ENCODE measurements at places on chromosomes 16 and 17.

GRCh38 chr17:43661699-43662412, at the start of gene MEOX1:
TSS of gene MEOX1 (minus strand) at chr17:43661922. CDS start at chr17:43661534, 388 bp downstream.
- DNase-seq = peak; percentile 79

GRCh38 chr16:87046235-87046634, 271.0 kb downstream of the C16orf95 start:
- DNase-seq = no peak

DNA sequence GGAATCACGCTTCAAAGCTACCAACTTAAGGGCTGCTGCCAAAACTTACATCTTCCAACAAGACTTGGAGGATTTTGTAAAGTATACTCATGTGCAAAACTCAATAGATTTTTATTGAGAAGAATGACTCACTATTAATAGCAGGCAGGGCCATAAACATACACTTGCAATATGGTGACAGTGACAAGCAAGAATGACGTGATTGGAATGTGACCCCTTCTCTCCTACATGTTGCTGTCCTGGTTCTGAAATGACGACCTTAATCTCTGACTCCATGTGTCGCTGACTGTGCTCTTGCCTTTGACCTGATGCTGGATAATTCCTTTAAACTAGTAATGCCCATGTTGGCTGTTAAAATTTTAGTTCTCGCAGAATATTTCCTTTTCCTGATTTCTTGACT, 174.5 kb downstream of the PARN start:
- DNase-seq = peak; percentile 57

GRCh38 chr17:77393274-77393600, 252.5 kb downstream of the SEC14L1 start:
- DNase-seq = no peak

GRCh38 chr16:29984137-29984763, 10.6 kb downstream of the TAOK2 start:
- no peak for DNase-seq

DNA sequence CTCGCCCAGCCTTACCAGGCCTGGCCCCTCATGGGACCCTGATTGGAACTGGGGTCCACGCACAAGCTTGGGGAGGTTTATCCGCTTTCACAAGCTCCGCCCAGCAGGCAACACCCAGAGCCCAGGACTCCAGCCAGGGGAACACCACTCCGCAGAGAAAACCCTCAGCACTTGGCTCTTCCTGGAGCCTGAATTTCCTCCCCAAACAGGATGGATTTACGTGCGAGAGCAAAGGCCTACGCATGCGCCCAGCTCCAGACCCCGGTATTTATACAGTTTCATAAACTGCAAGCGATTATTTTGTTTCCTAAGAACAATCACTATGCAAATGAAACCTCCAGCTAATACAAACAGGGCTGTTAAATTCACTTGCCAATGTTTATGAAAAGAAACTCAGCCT, 22.8 kb downstream of the ZNF423 start:
- DNase-seq = no peak

DNA sequence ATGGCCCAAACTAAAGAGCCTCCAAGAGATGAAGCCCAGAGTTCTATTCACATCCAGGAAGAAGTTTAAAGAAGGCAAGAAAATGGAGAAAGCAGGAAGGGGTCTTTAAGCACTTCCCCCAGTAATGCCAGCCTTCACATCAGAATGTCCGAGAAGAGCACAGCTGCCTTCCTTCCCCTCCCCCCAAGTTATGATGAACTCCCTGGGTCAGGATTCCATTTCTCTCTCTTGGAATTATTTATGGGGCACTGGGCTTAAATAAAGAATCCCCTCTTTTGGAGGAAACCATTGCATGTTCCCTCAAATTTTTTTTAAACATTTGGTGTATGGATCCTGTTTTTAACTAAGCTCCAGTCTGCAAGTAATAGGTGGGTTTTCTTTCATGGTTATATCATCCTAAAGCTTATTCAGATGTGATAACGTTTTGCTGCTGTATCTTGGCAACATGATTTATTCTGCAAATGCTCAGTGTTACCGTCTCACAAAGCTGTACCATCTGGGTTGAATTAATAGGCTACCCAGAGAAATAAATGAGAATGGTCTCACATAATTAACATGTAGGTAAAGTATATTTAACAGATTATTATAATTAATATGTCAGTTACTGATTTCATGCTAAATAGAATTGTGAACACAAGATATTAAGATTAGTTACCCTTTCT, 160.9 kb upstream of the TOX3 start:
- no peak for DNase-seq

- no peak for DNase-seq
Observed at GRCh38 chr16:86255966-86256365, 254.4 kb upstream of the FOXF1 start.

- no peak for DNase-seq
Observed at GRCh38 chr16:49855822-49856671, at the start of gene ZNF423. TSS of gene ZNF423 (minus strand) at chr16:49856112. CDS start at chr16:49855774, 338 bp downstream.

- peak; percentile 29 for DNase-seq
Observed at GRCh38 chr16:31301708-31302400, 42.1 kb downstream of the ITGAM start.

GRCh38 chr17:66577041-66577440, 257.9 kb upstream of the CACNG5 start:
- DNase-seq = no peak

DNA sequence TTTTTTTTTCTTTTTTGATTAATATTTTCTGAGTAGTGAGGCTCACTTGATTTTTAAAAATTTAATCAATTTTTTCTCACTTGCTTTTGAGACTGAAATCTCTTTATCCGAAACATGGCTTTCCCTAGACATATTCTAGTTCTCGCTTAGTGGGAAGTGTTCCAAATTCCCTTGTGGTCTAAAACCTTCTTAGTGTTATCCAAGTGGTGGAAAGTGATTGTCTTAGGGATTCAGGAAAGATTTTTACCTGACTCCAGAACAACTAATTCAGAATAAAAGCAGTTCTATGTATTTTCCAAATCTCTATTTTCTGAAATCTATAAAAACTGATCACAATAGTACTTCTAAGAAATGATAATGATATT, 178.8 kb downstream of the MAP2K6 start:
- no peak for DNase-seq

DNA sequence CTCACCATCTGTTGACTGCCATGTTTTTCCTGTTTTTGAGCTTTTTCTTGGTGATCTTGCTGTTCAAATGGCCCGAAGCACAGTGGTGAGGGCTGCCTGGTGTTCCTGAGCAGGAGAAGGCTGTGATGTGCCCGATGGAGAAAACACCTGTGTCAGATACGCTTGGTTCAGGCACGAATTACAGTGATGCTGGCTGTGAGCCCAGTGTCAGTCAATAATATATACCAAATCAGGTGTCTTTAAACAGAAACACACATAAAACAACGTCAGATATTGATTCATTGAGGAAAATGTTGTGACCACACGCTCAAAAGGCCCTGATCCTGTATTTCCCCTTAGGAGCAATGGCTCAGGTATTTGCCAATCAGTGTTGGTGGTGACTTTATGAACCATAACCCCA, 111.7 kb downstream of the SDR42E1 start:
- no peak for DNase-seq

DNA sequence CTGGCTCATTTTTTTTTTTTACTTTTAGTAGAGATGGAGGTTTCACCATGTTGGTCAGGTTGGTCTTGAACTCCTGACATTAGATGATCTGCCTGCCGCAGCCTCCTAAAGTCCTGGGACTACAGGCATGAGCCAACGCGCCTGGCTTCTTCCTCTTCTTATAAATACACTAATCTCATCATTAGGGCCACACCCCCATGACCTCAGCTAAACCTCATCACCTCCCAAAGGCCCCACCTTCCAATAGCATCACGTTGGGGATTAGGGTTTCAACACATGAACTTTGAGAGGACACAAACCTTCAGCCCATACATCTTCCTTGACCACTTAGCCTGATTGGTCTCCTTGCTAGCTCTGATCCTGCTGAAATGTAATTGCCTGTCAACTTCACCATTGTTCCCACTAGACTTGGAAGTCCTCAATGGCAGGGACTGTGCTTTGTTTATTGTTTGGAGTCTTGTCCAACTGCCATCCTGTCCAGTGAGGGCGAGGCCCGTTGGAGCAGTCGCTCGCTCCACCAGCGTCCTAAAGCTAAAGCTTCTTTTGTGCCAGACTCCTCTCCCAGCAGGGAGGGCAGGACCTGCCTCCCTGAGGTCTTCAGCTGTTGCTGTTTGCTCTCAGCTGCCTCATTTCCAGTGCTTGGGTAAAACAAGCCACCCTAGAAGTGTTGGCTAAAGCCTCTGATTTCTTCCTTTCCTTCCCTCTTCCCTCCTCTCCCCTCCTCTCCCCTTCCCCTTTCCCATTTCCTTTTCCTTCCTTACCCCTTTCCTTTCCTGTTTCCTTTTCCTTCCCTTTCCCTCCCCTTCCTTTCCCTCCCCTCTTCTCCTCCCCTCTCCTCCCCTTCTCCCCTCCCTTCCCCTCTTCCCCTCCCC, 85.3 kb downstream of the HAPSTR1 start:
- no peak for DNase-seq

DNA sequence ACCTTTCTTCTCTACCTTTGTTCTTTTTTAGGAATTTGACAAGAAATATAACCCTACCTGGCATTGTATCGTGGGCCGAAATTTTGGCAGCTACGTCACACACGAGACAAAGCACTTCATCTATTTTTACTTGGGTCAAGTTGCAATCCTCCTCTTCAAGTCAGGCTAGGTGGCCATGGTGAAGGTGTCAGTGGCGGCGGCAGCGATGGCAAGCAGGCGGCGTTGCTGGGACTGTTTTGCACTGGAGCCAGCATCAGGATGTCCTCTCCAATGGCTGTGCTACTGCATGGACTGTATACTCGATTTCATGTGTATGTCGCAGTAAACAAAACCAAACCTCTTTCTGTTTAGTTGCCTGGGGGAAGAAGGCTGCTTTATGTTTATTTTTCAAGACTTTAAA, 5.9 kb downstream of the DYNLL2 start:
- DNase-seq = no peak

- peak; percentile 52 for DNase-seq
Observed at GRCh38 chr17:47324224-47325020, 667 bp downstream of the EFCAB13 start.

- DNase-seq = peak; percentile 75
Observed at GRCh38 chr16:19559242-19559910, 3.9 kb downstream of the VPS35L start.

- DNase-seq = no peak
Observed at GRCh38 chr17:12592941-12593340, 72.7 kb upstream of the MYOCD start.

GRCh38 chr17:79041041-79041570, 17.1 kb downstream of the C1QTNF1 start:
- DNase-seq = no peak

GRCh38 chr17:28760601-28761562, 17.1 kb downstream of the TRAF4 start:
- DNase-seq = peak; percentile 76

GRCh38 chr16:26493751-26494150, 573.0 kb upstream of the C16orf82 start:
- no peak for DNase-seq

GRCh38 chr17:12627177-12627629, 38.5 kb upstream of the MYOCD start:
- peak; percentile 97 for DNase-seq

GRCh38 chr16:76228546-76229146, 48.6 kb upstream of the CNTNAP4 start:
- DNase-seq = no peak

- peak; percentile 99 for DNase-seq
Observed at GRCh38 chr16:28538733-28539596, at the start of gene NUPR1. TSS of gene NUPR1 (minus strand) at chr16:28538974. CDS start at chr16:28538907, 67 bp downstream.

- no peak for DNase-seq
Observed at GRCh38 chr17:32546031-32546444, 59.2 kb downstream of the CDK5R1 start.

DNA sequence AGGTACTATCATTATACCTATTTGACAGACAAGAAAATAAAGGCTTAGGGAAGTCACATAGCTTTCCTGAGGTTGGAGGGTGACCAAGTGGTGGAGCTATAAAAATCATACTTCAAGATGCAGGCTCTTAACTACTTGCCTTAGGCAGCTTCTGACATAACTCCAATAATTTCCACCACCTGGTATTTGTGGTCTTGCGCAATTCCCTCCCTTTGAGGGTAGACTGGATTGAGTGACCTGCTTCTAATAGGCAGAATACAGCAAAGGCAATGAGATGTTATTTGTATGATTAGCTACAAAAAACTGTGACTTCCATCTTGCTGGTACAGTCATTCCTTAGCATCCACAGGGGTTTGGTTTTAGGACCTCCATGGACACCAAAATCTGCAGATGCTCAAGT, 385.5 kb downstream of the TMEM114 start:
- no peak for DNase-seq

DNA sequence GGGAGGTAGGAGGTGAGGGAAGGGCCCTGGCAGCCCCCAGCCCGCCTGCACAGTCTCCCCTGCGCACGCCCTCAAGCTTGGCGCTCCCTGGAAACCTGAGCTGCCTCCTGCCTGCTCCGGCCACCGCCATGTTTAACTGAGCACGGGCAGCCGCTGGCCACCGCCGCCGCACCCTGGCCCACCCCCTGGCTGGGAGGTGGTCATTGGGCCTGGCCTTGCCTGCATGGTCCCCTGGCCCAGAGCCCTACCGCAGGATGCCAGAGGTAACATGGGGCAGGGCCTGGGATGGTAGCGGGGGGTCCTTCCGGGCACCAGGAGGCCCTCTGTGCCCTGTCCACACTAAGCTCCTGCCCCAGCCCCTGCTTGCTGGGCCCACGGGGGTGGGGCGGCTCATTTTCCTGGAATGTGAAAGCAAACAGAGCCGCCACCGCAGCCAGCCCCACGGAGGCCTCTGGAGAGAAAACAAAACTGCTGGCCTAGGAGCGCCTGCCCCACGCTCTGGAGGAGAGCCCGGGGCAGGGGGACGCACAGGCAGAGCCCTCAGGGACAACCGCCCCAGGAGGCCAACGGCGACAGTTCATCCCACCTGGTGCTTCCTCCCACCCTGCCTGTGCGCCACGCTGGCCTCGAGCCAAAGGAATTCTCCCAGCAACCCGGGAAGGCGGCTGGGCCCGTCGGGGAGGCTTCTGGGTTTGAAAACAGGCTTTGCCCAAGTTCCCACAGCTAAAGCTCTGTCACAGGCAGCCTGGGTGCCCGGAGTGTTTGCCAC, 8.9 kb downstream of the NHERF2 start:
- DNase-seq = peak; percentile 70

- no peak for DNase-seq
Observed at GRCh38 chr17:72005332-72006163, 115.3 kb upstream of the SOX9 start.

Data from fibroblast of mammary gland (primary cell).